ENCODE measurements at places on chromosomes 7 and 10.

DNA sequence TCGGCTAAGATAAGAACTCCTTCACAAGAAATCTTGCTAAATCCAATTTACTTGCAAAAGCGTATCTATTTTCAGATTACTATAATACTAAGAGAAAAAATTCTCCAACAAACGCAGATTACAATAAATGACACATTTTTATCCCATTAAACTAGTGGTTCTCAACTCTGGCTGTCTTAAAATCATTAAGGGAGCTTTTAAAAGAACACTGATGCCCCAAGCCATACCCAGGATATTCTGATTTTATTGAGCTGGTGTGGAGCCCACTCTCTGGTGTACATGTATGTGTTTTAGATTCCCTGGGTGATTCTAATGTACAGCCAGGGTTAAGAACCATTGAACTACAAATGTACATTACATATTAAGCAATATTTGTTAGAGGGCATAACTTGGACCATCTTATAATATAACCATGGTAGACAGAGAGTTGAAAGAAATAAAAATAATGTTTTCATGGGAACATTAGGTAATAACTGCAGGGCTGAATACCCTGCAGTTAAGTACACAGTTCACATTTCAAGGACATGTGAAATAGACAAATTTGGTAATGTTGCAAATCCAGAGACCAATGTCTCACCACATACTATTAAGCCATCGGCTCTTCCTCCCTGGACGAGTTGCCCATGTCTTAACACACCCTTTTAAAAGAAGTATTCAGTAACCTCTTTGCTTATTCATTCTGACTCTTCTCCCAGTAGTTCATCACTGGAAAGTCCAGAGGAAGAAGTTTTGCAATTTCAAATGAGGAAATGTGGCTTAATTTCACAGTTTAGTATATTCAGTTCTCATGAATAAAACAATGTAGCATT lies 6.2 kb downstream of the GSAP start:
- no peak for DNase-seq

DNA sequence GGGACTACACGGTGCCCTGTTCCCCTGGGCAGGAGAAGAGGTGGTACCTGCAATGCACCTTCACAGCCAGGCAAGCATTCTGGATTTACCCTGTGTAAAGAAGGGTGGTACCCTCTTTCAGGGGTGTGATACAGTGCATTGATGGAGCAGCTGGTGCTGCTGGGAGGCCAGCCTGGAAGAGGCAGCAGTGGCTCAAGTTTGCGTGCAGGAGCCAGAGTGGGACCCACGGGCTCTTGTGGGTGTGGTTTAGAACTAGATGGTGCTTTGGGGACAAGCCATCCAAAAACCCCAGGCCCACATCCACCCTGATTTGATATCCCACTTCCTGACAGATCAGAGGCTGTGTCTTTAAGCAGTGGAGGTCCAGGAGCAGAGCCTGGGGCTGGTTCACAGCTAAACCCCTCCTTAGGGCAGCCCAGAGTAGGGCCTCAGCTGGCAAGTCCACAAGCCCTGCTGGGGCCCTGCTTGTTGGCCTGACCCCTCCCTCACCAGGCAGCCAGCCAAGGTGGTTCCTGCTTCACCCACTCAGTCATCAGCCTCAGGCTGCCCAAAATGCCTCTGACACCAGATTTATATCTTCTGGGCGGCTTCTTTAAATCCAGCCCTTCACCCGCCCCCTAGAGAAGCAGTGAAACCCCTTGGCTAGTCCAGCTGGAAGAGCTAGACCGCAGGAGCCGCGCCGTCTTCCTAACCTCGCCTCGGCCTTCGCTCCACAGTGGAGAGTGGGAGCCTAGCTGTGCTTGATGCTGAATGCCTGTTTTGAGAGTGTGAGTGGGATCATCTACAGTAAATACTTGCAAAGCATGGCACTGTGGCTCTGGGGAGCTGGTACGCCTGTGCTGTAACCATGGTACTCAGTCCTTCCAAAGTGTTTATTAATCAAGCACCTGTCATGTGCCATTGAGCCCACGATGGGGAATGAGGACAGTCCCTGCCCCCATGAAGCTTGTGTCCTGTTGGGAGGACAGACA lies 1.4 kb upstream of the ASIC3 start:
- DNase-seq: no peak

DNA sequence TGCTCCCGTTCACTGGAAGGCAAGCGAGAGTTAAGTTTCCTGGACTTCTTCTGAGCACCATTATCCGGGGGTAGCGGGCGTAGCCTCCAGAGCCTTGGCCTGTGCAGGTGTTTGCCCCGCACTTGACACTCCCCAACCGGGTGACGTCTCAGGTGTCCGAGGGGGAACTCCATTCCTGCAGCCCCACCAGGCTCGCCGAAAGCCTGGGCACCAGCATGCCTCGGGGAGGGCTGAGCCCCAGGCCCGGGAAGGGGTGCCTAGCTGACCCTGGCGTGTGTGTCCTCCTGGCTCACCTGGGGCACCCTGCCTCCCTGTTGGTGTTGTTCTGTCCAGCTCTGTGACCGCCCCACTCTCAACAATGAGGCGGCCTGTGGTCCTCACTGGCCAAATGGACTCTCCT lies 109.4 kb upstream of the GPR26 start:
- no peak for DNase-seq

GRCh38 chr7:51327287-51327717 lies 10.7 kb upstream of the COBL start:
- DNase-seq: no peak

- DNase-seq: no peak
These were observed 385.8 kb downstream of the ETV1 start for GRCh38 chr7:13603661-13604060.

DNA sequence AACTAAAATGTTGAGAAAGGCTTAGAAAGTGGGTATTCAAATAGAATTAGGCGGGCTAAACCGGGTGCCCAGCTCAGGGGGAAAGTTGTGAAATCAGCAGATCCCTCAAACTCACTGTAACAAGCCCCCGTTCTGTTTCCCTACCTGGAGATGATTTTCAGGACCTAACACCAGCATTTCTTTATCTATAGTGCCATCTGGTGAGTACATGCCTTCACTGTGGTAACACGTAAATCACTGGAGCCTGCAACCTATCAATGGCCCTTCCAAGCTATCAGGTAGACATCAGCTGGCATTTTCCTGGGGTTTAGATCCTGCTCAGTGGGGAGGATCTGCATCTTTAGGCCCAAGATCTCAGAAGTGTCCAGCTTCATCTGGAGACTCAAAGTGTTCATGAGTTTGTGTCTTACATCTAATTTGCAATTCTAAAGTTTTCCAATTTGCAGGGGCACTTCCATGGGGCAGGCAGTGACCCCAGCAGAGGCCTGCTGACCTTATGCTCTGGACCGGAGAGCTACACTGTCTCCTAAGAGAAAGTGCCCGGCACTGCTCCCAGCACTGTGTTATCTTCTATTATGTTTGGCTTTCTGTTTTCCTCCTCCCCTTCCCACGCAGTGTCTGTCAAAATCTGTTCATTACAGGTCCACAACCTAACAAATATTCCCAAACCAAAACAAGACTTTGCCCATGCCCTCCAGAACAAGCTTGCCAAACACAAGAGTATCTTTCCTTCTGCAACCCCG lies 132.5 kb downstream of the LSM5 start:
- DNase-seq: no peak

- no peak for DNase-seq
These were observed 54.6 kb upstream of the NRG3 start for GRCh38 chr10:81820418-81820817.

DNA sequence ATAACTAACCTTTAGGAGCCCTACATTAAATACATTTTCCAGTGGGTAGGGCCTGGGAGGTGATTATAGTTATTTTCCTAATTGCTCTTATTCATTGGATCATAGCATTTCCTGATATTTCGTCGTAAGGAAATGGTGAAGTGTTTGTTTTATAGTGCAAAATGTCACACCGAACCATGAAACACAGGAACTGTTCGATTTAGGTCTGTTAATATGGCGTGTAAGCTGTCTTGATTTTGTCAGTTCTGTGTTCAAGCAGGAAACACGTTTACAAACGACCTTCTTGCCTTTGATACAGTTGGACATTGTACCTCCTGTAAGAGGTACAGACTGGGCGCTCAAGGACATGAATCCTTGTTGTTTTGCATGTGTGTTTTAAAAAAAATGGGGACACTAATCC lies 14.8 kb downstream of the RBM17 start:
- DNase-seq: no peak

DNA sequence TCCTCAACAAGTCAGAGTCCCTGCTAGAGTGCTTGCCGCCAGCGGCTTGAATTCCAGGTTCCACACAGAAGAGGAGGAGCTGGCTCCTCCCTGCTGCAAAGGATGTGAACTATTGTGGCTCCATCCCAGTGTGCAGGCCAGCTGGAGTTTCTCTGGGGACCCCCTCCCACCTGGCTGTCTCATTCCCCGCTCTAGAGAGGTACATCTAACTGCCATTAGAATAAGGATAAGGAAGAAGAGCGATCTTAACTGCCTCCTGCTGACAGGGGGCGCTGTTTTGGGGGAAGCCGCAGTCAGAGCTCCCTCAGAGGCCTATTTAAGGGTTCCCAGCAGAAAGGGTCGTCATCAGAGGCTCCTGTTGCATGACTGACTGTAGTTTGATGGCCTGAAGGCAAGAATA lies 40.8 kb upstream of the HECW1 start:
- DNase-seq: no peak

GRCh38 chr10:77635402-77636227 lies 2.0 kb downstream of the KCNMA1 start:
- DNase-seq: no peak

DNA sequence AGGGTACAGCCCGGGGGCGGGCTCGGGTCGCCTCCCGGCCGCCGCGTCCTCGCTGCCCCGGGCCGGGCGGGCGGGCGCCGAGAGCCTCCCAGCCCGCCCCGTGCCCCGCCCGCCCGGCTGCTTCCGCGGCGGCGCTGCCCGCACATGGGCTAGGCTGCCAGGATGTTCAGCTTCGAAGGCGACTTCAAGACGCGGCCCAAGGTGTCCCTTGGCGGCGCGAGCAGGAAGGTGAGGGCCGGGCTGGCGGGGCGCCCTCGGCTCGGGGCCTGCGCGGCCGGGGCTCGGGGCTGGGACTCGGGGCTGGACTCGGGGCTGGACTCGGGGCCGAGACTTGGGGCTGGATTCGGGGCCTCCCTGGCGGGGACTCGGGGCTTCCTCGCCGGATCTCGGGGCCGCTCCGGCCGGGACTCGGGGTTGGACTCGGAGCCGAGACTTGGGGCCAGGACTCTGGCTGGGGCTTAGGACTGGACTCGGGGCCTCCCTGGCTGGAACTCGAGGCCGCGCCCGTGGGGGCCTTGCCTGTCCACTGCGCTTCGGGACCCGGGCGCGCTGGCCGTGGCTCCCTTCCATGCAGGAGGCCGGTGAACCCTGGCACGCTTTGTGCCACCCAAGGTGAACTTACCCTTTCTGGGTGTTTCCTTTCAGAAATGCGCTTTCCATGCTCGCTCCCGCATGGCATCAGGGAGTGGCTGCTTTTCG lies 534 bp downstream of the UBE3C start:
- DNase-seq: peak; percentile 69

GRCh38 chr7:22187691-22188348 lies 169.1 kb downstream of the RAPGEF5 start:
- no peak for DNase-seq

DNA sequence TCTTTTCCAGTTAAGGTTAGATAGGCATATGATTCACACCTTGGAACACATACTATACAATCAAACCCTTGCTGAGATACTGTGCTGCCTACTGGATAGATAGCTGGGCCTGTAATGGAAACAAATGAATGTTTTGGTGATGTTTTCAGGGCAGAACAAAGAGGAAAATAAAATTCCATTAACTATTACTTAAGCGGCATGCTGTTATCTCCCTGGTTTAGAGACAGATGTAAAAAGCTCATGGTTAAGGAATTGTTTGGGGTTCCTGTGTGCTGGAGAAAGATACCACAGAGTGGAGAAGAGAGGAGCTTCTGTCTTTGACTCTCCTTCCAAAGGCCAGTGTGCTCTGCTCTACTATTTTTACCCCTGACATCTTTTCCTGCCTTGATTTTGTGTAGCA lies 341.1 kb downstream of the PLXDC2 start:
- no peak for DNase-seq

DNA sequence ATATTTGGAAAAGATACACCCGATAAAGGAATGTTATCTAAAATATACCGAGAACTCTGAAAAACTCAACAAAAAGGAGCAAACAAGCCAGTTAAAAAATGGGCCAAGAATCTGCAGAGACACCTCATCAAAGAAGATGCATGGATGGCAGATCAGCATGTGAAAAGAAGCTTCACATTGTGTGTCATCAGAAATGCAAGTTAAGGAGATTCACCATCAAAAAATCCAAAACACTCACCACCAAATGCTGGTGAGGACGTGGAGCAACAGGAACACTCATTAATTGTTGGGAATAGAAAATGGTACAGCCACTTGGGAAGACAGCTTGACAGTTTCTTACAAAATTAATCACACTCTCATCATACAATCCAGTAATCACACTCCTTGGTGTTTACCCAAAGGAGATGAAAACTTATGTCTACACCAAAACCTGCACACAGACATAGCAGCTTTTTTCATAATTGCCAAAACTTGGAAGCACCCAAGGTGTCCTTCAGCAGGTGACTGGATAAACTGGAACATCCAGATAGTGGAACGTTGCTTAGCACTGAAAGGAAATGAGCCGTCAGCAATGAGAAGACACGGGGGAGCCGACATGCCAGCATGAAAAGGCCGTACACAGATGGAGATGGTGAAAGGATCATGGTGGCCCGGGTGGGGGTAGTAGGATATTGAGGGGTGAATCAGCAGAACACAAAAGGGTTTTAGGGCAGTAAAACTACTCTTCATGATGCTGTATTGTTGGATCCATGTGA lies 27.9 kb upstream of the PWWP2B start:
- no peak for DNase-seq

- no peak for DNase-seq
These were observed 185.7 kb downstream of the ELFN1 start for GRCh38 chr7:1855725-1856160.

GRCh38 chr7:42347616-42348015 lies 110.6 kb upstream of the GLI3 start:
- no peak for DNase-seq

- DNase-seq: no peak
These were observed 24.4 kb downstream of the MTURN start for GRCh38 chr7:30159163-30159562.

DNA sequence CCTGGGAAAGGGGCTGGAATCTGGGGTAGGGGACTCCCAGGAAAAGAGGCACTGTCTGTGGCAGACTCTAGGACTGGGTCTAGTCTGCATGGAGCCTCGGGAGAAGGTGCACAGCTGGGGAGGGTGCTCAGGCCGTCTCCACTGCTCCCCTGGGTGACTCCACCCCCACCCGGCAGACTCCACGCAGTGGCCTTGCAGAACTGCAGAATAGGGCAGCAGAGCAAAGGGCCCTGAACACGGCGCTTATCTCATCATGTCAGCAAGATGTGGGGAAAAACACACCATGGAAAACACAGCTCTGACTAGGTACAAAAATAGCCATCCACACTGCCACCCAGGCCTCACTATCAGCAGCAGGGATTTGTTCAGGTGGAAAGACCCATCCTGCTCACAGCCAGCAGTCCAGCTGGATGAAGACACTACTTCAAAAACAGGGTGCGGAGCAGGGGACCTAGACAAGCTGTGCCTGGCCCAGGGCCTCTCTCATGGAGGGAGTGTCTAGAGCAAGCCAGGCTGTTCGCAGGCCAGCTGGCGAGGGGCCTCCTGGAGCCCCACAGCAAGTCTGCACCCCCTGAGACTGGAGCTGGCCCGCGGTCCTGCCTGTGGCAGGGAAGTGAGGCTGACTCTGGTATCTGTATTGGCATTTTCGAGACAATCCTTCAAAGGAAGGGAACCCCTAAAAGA lies 11.7 kb downstream of the MAT1A start:
- DNase-seq: no peak

- DNase-seq: no peak
These were observed 30.0 kb upstream of the PRKAR2B start for GRCh38 chr7:107014387-107015023.

All from C1 segment of cervical spinal cord (tissue), 14 donors.